ENCODE measurements at places on chromosomes 16 and 17. TPM values are rescaled to one million over a fixed set of nuclear protein-coding genes. Genes with fewer than 3 reads are reported as not detected.

DNA sequence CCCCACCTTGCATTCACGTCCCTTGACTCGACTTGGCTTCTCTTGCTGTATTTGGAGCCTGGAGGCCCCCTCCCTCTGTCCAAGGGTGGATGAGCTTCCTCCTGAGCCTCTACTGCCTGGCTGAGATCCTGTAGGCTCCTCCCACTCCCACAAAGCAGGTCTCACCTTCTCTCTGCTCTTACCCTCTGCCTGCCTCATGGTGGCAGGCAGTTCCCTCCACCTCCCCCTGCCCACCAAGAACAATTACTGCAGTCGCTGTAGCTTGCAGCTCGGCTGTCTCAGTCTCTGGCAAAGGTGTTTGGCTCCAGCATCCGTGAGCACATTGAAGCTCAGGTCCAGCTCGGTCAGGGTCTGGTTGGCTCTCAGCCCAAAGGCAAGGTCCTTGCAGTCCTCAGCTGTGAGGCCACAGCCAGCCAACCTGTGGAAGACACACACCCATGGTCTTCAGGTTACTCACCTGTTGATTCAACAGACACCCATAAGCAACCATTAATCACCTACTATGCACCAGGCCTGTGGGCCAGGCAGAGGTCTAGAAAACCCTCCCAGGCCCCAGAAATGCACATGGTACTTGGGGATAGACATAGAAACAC is 42.6 kb downstream of the NLRP1 start:
- no peak for DNase-seq

DNA sequence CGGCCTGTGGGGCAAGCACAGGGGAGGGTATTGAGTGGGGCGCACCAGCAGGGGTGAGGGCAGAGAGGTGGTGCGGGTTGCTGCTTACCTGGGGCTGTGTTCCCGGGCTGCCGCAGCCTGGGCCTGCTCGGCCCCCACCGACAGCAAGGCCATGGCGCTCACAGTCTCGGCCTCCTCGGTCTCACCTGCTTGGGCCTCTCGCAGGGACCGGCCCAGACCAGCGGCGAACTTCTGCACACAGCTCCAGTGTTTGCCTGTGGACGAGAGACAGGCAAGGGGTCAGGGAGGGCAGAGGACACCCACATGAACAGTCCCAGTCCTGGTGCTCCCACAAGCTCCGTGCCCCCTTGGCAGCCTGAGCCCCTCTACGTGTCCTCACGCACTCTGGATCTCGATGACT is 7.9 kb downstream of the G6PC3 start:
- DNase-seq, result no peak

- DNase-seq, result no peak
These were observed 17.8 kb upstream of the TOB1 start for GRCh38 chr17:50883850-50884438.

DNA sequence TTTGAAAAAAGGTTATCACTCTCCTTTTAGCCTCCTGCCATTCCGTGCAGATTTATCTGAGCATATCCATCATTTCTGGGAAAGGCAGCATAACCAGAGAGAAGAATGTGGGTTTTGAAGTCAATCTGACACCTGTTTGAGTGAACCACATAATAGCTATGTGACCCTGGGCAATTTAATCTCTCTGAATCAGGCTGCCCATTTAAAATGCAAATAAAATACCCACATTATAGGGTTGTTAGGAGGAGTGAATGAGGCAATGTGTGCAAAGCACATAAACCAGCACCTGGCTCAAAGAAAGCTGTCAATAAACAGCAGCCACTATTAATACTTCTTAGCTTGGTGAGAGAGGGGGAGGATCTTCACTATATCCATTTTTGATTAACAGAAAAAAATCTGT is 88.0 kb downstream of the CACNG1 start:
- DNase-seq, result no peak

- DNase-seq, result no peak
These were observed 2.9 kb downstream of the HEXIM1 start for GRCh38 chr17:45150911-45151809.

DNA sequence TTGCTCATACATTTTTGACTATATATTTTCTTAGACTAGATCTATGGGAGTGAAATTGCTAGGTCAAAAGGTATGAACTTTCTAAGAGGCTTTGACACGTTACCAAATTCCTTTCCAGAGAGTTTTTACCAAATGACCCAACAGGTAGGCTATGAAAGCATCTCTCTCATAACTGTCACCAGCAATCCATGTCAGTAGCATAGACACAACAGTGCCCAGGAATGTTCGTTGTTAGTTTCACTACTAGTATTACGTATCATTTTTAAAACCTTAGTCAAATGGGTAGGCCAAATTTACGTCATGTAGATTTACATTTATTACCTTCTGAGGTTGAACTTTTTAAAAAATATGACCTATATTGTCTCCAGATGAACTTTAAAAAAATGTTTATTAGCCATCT is 66.8 kb downstream of the MARCHF10 start:
- no peak for DNase-seq

DNA sequence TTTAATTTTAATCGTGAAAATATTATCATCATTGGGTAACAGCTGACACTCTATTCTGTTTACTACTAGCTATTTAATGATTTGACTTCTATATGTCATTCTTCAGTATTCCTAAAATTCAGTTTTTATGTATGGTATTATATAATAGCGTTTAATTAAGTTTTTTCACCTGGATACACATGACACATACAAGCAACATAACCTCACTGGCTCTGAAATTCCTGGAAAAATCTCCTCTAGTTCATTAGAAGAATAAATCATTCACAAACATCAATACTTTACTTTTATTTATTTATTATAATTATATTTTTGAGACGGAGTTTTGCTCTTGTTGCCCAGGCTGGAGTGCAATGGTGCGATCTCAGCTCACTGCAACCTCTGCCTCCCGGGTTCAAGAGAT is 44.0 kb downstream of the AKAP10 start:
- DNase-seq, result no peak

DNA sequence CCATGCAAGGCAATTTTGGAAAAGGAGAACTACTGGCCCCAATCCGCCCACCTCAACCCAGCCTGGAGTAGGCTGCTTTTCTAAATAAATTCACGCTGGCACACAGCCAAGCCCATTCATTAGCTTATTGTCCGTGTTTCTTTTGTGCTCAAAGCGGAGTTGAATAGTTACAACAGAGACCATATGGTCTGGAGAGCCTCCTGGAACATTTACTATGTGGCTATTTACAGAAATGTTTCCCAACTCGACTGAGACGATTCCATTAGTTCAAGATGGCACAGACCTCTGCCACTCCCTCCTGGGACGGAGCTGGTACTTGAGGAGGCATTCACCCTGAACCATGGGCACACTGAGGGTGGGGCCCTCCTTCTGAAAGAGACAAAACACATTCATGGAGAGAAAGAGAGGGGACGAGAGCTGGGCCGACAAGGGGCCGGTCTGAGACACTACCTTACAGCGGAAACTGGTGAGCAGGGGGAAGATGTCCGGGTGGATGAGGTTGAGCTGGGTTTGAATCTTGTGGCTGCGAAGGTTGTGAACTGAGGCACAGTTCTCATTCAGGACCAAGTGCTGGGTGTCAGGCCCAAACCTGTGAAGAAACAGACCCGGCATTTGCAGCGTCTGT is 15.7 kb downstream of the ELAC2 start:
- DNase-seq, result no peak

The DNAH3 gene
- total RNA-seq, result not detected

- DNase-seq, result no peak
These were observed 20.6 kb upstream of the SLC35G3 start for GRCh38 chr17:35214631-35215273.

- DNase-seq, result no peak
These were observed 7.6 kb upstream of the ZNF624 start for GRCh38 chr17:16661217-16661616.

DNA sequence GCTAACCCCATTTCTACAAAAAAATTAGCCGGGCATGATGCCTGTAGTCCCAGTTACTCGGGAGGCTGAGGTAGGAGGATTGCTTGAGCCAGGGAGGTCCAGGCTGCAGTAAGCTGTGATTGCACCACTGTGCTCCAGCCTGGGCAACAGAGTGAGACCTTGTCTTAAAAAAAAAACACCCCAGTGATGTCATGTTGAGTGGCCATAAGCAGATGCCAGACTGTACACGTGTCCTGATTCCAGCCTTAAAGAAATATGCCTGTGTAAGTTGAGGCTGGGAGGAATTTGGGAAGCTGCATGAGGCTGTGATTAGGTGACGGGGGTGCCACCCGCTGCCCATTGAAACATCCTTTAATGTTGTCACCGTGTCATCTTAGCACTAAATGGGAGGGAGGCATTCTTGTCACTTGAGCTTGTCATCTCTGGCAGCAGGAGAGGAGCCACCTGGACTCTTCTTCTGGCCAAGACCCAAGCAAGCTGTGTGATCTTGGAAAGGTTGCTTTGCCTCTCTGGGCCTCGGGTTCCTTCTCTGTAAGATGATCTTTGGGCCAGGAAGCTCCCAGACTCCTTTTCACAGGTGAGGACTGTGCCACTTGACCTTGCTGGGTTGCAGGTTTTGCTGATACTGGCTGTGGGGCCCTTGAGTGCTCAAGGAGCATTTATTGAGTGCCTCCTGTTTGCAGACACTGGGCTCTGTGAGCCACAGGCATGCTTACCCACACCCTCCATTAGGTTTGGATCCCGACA is 98.3 kb upstream of the CIBAR2 start:
- no peak for DNase-seq

DNA sequence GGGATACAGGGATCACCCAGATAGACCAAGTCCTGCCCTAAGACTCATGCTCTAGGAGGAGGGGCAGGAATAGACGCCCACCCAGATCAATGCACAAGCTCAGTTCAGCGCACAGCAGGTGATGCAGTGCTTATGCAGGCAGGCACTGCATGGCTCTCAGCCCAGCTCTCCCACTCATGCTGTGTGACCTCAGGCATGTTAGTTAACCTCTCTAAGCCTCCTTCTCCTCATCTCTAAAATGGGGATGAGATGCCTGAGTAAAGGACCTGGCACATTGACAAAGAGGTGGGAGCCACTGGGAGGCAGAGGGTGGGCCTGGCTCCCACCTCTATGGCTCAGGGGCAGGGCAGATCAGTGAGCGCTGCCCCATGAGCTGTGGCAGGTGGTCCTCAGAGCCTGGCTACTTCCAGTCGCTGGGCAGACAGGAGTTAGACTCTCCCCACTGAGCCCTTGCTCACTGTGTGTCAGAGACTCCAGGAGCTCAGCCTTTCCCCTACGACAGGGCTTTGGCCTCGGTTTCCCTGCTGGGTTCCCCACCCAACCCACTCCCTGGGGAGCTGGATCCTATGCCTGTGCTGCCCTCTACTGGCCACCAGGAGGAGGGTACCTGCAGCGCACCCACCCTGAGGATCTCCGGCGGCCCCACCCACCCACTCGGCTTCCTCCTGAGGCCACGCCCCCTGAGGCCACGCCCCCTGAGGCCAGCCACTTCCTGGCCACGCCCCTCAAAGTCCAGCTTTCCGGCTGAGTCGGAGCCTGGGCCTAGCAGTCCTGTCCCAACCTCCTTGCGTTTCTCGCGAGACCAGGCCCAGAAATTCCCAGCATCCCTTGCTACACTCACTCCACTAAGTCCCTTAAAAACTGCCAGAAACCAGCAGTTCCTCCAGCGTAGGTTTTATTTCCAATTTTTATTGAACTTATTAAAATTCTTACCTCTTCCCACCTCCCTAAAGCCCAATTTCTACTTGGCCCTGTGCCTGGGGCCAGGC is 196.1 kb downstream of the GSG1L start:
- DNase-seq, result peak; percentile 49

GRCh38 chr17:42421507-42422338 is 1.3 kb downstream of the CAVIN1 start:
- no peak for DNase-seq

The ICAM2 gene
- 77.4 TPM for total RNA-seq

- DNase-seq, result peak; percentile 57
These were observed 26.0 kb downstream of the TK2 start for GRCh38 chr16:66523861-66524354.

- DNase-seq, result no peak
These were observed 538 bp upstream of the RAPGEFL1 start for GRCh38 chr17:40176754-40177110.

- DNase-seq, result no peak
These were observed 29.4 kb upstream of the NUDT16L1 start for GRCh38 chr16:4663777-4664465.

GRCh38 chr17:70608957-70609356 is 439.6 kb downstream of the KCNJ2 start:
- DNase-seq, result no peak

GRCh38 chr17:43068570-43069367 is 43.7 kb downstream of the RND2 start:
- no peak for DNase-seq

DNA sequence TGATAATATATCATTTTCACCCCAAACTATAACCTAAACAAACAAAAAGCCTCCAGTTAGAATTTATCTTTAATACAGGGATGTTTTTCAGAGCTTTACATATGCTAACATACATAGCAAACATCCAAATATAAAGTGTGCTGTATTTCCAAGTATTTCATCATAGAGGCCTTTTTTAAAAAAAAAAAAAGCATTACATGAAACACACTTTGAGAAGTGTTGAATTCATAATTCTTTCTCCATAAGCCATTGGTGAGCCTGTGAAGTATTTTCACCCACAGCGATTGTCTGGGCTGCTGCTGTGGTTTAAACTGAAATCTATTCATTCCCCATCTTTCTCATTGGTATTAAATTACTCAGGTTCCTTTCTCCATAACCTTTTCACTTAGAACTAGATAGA is 503.4 kb upstream of the CDH8 start:
- no peak for DNase-seq

DNA sequence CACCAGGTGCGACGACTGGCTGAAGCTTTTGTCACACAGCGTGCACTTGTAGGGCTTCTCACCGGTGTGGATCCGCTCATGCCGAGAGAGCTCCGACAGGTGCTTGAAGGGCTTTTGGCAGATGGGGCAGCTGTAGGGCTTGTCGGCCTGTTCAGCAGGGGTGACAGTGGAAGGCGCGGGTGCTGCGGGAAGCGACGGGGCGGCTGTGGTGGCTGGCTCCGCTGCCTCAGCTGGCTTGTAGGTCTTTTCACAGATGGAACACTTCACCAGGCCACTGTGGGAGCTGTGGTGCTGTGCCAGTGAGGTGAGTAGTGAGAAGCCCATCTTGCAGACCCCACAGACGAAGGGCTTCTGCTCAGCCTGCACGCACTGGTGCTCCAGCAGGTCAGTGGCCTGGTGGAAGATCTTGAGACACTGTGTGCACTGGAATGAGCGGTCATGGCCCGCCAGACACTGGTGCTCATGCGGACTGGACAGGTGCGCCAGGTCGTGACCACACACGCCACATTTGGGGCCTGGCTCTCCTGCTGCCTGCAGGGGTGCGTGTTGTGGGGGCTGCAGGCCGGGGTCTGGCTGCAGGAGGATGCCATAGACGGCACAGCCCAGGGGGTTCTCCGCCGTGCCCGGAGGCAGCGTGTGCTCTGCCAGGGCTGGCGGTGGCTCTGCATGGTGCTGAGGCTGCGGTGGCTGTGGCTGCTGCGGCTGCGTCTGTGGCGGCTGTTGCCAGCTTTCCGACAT is 2.8 kb downstream of the ZNF319 start:
- no peak for DNase-seq
